ENCODE measurements at places on chromosomes 1 and 21.
A peak's percentile ranks its signal among the peaks of the same experiment; 100 is the strongest.

- no peak for DNase-seq
Measured at GRCh38 chr1:110875216-110875731, 2.3 kb downstream of the CD53 start.

GRCh38 chr1:224733027-224733911 lies 117.2 kb downstream of the CNIH3 start:
- no peak for DNase-seq

GRCh38 chr1:221664253-221664652 lies 77.6 kb downstream of the DUSP10 start:
- no peak for DNase-seq

DNA sequence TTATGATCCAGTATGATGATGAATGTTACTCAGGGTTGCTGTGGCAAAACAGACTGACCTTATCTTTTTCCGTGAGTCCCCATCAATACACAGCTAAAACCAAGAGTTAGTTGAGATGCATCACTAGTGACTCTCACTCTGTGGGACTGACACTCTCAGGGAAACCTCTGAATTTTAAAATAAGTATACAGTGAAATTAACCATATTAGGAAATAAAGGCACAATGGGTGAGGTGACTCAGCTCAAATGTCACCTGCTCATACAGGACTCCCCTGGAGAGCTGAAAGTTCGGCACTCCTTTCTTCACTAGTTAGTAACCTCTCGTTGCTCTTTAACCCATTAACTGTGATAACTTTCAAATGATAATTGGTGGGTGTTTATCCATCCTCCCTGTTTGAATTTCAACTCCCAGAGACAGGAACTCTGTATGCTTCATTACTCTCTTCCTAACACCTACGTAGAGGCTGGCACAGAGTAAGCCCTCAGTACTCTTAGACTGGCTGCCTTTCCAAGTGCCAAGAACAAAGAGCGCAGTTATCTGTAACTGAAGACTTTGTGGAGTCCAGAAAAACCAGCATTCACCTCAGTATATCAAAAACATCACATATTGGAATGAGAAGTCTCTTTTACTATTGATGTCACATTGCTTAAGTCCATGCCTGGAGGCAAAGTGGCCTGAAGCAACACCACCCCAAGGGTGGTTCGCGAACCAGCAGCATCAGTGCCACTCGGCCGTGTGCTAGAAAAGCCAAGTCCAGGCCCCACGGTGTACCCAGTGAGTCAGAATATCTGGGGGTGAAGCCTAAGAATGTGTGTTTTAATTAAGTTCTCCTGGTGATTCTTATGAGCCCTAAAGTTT lies 91.1 kb downstream of the NIBAN1 start:
- DNase-seq: no peak

- no peak for DNase-seq
Measured at GRCh38 chr1:224761245-224761644, 145.1 kb downstream of the CNIH3 start.

- DNase-seq: peak; percentile 26
Measured at GRCh38 chr1:147700042-147701006, 30.0 kb upstream of the ACP6 start.

DNA sequence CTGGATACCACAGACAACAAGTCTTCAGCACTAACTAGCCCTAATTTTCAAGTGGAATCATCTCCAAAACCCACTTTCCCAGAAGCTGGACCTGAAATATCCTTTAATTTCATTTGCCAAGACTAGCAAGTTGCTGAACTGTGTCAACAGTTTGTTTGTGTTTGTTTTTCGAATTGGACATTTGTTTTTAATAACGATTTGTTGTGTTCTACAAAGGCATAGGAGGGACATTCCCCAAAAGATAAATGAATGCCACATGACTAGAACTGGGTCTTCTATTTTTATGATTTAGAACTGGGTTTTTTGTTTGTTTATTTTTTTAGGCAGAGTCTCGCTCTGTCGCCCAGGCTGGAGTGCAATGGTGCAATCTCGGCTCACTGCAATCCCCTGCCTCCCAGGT lies 17.9 kb downstream of the LUZP1 start:
- DNase-seq: no peak

GRCh38 chr1:100717218-100717617 lies 2.3 kb upstream of the VCAM1 start:
- DNase-seq: no peak

GRCh38 chr1:55774446-55774845 lies 559.3 kb upstream of the USP24 start:
- DNase-seq: no peak

DNA sequence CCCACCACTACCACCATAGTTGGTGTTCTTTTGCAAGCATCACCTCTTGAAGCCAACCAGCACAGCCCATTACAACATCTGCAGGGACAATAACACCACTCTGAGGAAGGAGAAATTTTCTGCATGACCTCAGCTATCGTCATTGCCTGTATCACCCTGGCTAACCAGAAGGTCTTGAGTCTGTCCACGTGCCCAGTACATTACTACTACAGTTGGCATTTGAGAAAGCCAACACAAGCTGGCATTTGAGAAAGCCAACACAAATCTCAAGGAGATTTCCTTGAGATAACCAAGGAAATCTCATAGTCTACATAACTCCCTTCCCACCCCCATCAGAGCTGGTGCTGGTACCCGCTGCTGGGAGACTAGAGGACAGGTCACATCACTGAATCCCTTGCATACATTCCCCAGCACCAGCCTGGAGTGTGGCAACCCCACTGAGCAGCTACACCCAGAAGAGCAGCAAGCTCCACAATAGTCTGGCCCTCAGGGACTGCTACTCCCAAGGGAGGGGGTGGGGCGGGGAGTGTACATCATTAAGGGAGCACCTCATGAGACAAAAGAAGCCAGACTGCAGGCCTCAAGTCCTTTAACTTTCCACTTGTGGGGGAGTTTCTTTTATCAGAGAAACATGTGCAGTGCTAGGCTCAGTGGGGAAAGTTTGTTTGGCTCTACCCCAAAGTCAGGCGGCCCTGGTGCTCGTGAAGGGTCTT lies 46.0 kb upstream of the GUCA2A start:
- DNase-seq: no peak

GRCh38 chr21:36015045-36015444 lies 45.3 kb downstream of the SETD4 start:
- DNase-seq: no peak

- no peak for DNase-seq
Measured at GRCh38 chr1:180392020-180392419, 110.4 kb downstream of the ACBD6 start.
